ENCODE measurements at places on chromosomes 6 and 20. TPM values are rescaled to one million over a fixed set of nuclear protein-coding genes. Genes with fewer than 3 reads are reported as not detected.
A peak's percentile ranks its signal among the peaks of the same experiment; 100 is the strongest.

The AKAP12 gene
- 107 TPM for total RNA-seq

The APCDD1L gene
- 5.1 TPM for total RNA-seq

The SMAP1 gene
- total RNA-seq: 26.9 TPM

The ZSCAN23 gene
- total RNA-seq: 7.3 TPM

The SIGLEC1 gene
- total RNA-seq: 2.2 TPM

The PXMP4 gene
- 6.7 TPM for total RNA-seq

DNA sequence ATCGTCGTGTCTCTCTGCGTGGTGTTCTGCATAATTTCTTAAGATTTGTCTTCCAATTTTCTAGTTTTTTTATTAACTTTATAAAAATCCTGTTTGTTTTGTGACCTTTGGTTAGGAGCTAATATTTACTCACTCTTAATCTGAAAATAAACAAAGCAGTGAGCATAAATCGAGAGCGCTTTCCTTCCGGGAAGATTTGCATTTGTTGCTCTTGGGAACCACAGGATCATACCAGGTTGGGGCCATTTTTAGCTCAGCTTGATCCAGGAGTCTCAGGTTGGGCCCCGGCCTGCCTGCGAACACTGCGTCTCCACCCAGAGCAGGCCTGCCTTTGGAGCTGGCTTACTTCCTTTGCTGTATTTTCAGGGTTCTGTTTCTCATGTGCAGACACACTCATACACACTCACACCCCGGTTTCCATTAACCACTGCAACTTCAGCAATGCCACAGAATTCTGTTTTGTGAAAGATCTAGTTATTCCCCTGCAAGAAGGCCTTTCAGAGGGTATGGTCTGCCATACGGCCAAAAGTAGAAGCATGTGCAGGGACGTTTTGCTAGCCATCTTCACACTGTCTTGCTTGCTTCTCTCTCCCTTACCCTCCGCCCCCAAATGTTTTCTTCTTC, 17.3 kb downstream of the BPHL start:
- DNase-seq: no peak

- DNase-seq: no peak
Observed at GRCh38 chr20:396619-397431, 11.3 kb upstream of the RBCK1 start.

DNA sequence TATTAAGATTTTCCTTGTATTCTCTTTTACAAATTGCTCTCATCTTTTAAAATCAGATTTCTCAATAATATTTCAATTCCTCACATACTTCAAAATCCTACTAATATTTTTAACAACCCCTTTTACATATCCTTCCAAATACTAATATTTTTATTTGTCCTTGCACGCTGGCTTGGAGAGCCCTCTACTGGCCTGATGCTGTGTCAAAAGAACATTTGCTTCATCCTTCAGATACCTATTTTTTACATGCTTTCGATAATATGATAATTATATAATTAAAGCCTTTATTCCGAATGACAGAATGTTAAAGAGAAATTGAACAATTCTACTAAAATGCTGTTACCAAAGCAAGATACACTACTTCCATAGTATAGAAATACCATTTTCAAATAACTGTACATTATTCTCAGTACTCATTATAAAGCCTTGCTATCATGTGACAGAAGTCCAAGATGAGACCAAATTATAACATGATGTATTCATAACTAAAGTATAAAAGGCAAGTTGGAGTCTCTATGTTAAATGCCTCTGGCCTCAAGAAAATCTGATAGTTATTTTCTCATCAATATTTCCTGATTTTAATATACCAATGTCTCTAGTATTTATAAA, 39.0 kb upstream of the PLN start:
- DNase-seq: peak; percentile 37

DNA sequence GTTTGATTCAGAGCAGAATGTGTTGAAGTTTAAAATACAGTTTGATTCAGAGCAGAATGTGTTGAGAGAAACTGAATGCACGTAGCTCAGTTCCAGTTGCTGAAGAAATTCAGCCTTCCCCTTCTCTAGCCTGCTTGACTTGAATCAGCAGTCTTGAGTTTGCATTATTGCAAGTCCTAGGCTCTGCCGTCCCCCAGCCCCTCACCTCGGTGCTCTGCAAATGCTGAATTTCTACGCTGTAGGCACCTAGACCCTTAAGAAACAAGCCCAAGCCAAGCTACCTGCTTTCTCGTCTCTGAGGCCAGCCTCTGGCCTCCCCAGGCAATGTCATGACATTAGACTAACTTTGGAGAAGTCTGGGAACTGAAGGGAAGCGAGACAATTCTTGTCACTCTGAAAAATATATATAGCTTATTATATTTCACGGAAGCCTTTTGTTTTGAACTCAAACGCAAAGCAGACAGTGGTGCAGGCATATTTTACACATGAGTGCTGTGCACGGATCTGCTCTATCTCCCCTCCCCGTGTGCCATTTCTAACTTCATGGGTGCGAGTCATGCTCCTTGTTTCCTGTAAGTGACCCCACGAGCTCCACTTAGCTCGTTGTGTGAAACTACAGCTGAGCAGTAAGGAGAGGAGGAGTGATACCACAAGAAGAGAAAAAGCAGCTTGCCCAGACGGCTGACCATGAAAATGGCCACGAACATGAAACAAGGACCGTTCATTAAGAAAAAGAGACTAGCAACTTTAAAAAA, 71.4 kb upstream of the DUSP22 start:
- no peak for DNase-seq

DNA sequence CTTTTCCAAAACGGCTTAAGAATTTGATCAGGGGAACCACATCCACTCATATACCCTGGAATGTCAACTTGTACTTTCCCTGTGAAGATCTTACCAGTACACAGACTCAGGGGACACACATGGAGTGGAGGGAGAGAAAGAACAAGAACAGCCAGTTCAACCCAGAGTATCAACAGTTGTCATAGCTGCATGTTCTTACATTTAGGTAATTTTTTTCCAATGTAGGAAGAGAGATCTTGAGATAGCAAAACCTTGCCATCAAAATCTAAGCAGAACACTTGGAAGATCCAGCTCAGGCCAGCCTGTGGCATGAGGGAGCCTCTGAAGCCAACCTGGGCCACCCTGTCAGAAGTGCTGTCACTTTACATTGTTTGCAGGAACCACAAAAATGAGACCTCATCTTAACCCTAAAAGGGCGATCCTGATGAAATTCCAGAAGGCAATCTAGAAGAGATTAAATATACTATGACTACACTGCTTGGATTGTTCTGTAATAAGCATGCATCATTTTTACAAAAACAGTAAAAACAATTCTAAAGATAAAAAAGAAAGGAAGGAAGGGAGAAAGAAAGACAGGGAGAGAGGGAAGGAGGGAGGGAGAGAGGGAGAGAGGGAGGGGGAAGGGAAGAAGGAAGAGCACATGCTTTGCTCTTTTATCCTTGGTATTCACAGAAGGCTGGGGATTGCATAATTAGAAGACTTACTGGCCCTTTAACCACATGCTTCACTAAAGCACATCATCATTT, 124.7 kb upstream of the TCF21 start:
- DNase-seq: no peak

DNA sequence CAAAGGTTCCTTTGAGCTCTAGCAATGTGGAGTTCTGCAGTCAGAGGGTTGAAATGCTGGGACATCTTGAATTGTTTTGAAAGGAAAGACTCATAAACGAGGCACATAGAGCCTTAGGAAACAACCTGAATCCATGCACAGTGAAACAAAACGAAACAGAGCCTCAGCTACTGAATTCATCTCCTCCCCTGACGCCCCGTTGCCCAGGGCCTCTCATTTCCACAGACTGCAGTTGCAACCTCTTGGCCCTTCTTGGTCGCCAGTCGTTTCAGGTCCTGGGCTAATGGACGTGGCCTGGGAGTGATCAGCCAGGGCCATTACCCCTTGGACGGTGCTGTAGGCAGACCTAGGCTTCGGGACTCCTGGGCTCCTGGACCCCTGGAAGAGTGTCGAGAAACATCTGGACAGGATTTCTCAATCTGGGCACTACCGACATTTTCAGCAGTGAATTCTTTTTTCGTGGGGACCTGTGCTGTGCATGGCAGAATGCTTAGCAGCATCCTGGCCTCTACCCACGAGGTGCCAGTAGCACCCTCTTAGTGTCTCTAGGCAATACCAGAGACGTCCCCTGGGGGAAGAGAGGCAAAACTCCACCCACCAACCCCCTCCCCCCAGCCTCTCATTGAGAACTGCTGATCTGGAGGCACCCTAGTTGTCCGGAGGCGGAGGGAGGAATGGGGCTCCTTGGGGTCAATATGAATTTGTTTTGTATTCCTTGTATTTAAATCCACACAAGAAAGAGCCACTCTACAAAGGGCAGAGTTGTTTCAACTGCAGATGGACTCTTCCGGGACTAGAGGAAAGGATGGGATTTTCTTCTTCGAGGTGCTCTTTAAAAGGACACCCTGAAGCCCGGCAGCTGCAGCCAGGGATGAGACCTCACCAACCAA, 50.2 kb downstream of the TMEM242 start:
- no peak for DNase-seq

GRCh38 chr6:111973118-111973761, 80.7 kb upstream of the CCN6 start:
- DNase-seq: peak; percentile 87

DNA sequence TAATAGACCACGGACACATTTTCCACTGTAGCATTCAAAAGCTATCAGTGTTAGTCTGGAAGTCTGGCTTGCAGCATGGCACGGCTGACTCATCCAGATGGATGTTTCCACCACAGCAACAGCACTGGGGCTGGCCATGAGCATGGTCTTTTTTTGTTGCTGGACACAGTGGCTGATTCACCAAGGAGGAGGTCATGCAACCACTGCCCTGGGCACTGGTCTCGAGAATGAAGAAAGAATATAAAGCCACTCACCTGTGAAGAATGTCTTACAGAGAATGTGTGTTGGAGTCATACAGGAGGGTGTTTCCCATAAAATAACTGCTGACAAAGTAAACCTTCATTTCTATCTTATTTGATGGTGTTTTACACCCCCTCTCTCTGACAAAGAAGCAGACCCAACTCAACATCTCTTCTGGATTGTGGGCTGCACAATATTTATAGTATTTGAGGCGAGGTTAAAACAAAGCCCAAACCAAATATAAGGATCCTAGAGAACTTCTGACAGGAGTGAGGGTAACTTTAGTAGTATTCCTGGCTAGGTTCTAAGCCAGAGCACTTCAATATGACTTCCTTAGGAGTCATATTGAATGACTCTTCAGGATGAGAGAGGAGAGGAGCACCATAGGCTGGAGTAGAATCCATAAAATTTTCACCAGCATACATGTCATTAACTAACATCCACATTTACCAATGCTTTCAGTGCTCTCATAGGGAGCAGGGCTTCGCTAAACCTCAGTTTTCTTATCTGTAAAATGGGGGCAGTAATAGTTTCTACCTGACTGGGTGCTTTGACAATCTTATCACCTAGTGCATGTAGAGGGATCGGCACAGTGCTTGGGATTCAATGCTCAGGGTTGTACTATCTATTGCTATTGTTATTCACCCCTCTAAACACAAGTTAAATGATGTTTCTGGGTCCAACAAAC, 121.4 kb downstream of the KIF13A start:
- DNase-seq: peak; percentile 27

DNA sequence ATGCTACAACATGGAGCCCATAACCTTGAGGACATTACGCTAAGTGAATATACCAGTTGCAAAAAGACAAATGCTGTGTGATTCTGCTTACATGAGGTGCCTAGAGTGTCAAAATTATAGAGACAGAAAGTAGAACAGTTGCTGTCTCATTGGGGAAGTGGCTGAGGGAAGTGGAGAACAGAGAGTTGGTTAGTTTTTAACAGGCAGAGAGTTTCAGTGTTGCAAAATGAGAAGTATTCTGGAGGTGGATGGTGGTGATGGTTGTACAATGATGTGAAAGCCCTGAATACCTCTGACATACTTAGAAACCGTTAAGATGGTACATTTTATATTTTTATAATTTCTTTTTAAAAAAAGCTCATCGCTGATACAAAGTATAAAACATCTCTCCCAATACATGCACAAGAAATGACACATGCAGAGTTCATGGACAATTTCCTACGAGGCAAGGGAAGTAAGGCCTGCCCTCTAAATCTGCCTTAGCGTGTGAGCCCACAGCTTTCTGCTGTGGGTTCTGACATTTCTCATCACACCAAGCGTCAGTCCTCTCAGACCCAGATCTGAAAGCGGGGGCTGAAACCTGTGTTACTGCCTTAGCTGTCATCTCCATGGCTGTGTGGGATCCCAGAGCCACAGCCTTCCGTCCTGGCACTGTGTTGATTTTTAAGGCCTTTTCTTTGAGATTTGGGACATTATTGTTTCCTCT, 126.0 kb downstream of the RNASET2 start:
- no peak for DNase-seq

- DNase-seq: no peak
Observed at GRCh38 chr6:108712946-108713345, 135.3 kb upstream of the ARMC2 start.

- no peak for DNase-seq
Observed at GRCh38 chr6:12608016-12608860, 108.3 kb upstream of the PHACTR1 start.

- DNase-seq: no peak
Observed at GRCh38 chr6:74366634-74367033, 670.6 kb downstream of the CD109 start.

- no peak for DNase-seq
Observed at GRCh38 chr20:50376888-50377459, 133.2 kb upstream of the PTPN1 start.

- DNase-seq: peak; percentile 54
Observed at GRCh38 chr6:30747902-30748769, 3.8 kb upstream of the IER3 start.

DNA sequence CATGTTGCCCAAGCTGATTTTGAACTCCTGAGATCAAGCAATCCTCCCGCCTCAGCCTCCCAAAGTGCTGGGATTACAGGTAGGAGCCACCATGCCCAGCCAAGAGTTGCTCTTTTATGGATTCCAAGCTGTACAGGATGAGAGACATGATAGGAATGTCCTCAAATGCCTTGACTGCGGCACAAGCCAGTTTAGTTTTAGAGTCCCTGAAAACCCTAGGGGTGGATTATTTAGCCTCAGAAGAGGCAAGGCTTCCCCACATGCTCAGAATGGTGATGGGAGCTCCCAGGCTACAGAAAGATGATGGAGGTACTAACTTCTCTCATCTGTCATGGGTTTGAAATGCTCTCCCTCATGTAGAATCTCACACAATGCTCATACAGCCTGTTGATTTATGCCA, 280.5 kb upstream of the PRND start:
- no peak for DNase-seq

DNA sequence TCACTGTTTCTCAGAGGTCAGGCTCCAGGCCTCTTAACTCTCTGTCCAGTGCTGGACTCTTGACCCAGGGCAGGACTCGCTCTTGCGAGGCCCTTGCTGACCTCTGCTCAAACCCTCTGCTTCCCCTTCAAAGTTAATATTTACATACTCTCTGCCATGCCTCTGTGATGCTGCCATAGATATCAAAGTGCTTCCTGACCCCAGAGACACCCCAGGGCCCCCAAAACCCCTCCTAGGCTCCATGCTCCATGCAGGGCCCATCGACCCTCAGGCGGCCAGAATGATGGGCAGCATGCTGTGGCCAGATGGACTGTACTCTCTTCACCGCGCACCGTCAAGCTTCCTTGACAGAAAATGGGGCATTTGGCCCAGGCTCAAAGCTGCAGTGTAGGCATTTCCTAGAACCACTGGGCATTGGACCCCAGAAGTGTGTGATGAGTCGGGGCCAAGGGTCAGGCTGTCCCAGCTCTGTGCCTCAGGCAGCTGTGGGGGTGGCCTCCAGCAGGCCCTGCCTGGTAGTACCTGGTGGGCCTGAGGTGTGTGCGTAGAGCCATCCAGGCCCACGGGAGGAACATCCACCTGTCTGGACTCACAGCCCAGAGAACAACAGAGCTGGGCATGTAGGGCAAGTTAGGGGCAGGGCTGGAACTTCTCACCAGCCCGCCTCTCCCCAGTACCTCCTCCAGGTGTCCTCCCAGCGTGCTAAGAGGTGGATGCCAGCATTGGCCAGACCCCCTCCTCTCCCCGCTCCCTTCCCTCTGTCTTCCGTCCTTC, 142.8 kb downstream of the VEGFA start:
- DNase-seq: no peak

All from tongue (tissue), 3 donors.